Activated T-helper 17 cell treated with anti-CD3 and anti-CD28 coated beads, Interleukin-2, amount 50 U/mL, for 72 hours (primary cell): ENCODE measurements at places on chromosomes 2 and 18. TPM values are rescaled to one million over a fixed set of nuclear protein-coding genes. Genes with fewer than 3 reads are reported as not detected.

RAB6C gene
- total RNA-seq = not detected

ANKRD30B gene
- total RNA-seq = not detected

- peaks cover 4% of the 10 kb centered on the region for H3K27me3 ChIP-seq
- H3K4me1 ChIP-seq = no peaks in the 10 kb centered on the region
- peak; percentile 57 for ATAC-seq
- no peak overlapping the region for H3K27ac ChIP-seq
- H3K4me3 ChIP-seq = no peak overlapping the region
These were observed 140.4 kb upstream of the CAPN13 start for GRCh38 chr2:30947686-30948085.

DNA sequence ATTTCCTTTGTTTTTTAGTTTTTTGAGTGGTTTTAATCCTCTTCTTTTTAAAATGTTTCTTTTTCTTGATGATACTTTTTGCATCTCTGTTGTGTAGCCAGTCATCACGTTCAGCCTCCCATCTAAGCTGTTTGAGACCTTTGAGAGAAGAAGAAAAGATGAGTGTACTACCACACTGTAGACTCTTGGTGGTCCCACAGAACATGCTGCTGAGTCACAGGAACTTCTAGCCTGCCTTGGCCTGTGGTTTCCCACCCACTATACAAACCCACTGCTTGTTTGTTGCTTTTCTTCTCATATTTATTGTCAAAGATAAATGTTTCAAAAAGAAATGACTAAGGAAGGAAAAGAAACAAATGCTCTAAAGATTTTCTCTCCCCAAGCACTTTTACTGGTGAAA lies 5.5 kb downstream of the CEBPZOS start:
- peak overlapping the region; percentile 78 for H3K27ac ChIP-seq
- H3K36me3 ChIP-seq = peaks cover 85% of the 10 kb centered on the region
- peak overlapping the region; percentile 28 for H3K4me3 ChIP-seq

GRCh38 chr2:144935736-144936135 lies 415.8 kb upstream of the ZEB2 start:
- no peaks in the 10 kb centered on the region for H3K36me3 ChIP-seq
- no peak for ATAC-seq
- H3K27me3 ChIP-seq = no peaks in the 10 kb centered on the region
- H3K4me1 ChIP-seq = no peaks in the 10 kb centered on the region
- no peak overlapping the region for H3K27ac ChIP-seq

DNA sequence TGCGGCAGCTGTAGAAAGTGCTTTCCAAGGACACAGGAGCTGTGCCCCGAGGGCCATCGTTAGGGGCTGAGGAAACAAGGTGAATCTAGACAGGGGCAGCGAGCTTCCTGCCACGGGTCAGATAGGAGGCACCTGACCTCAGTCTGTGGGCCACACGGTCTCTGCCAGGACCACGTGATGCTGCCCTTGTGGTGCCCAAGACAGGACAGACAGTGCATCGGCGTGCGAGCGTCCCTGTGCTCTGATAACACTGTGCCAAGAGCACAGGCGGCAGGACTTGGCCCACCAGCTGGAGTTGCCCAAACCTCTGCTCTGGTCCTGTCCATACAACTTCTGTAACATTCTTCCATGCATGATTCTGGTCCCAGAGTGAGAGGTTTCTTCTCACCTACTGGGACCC lies 225.4 kb downstream of the TWIST2 start:
- no peak overlapping the region for H3K27ac ChIP-seq
- no peak for ATAC-seq
- no peaks in the 10 kb centered on the region for H3K4me1 ChIP-seq
- H3K4me3 ChIP-seq = no peak overlapping the region
- no peaks in the 10 kb centered on the region for H3K27me3 ChIP-seq

DNA sequence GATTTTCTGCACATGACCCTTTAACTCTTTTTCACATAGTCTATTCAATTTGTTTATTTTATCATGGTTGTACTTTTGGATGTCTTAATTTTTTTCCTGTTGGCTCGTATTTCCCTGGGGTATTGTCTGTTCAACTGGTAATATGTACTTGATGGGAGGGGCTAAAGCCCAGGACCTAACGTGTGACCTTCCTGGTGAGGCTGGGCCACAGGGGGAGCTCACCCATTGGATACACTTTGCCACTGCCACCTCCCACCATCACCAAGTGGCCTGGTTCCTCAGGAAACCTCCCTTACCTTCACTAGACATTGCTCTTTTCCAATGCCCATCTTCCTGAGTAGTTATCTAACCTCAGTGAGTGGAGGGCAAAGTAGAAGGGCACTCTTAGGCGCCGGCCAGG lies 143.9 kb upstream of the LTBP1 start:
- ATAC-seq = no peak
- no peaks in the 10 kb centered on the region for H3K27me3 ChIP-seq
- no peak overlapping the region for H3K27ac ChIP-seq

GRCh38 chr2:154978710-154979109 lies 280.2 kb downstream of the KCNJ3 start:
- ATAC-seq = no peak
- no peak overlapping the region for H3K4me3 ChIP-seq
- H3K36me3 ChIP-seq = no peaks in the 10 kb centered on the region
- no peaks in the 10 kb centered on the region for H3K27me3 ChIP-seq
- no peak overlapping the region for H3K27ac ChIP-seq

DNA sequence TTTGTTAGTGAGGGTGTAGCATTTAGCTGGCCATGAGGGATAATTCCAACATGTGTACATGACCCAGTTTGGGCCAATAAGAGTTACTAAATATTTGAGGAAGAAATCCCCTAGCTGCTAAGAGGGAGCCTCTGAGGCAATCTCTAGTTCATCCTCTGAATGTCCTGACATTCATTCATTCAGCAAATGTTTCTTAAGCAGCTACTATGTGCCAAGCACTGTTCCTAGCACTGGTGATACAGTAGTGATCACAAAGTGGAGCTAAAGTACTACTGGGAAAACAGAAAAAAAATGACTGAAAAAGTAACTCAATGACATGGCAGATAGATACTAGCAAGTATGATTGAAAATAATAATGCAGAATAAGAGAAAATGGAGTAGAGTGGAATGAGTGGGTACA lies 79.8 kb upstream of the PID1 start:
- no peak overlapping the region for H3K4me3 ChIP-seq
- no peaks in the 10 kb centered on the region for H3K4me1 ChIP-seq
- H3K27me3 ChIP-seq = peaks cover 3% of the 10 kb centered on the region
- no peak overlapping the region for H3K27ac ChIP-seq
- no peak for ATAC-seq

GRCh38 chr18:63924551-63924950 lies 16.8 kb downstream of the SERPINB10 start:
- H3K27me3 ChIP-seq = peaks cover 36% of the 10 kb centered on the region
- no peaks in the 10 kb centered on the region for H3K4me1 ChIP-seq
- H3K36me3 ChIP-seq = no peaks in the 10 kb centered on the region
- no peak for ATAC-seq

- peaks cover 3% of the 10 kb centered on the region for H3K27me3 ChIP-seq
- no peaks in the 10 kb centered on the region for H3K36me3 ChIP-seq
- ATAC-seq = no peak
- no peaks in the 10 kb centered on the region for H3K4me1 ChIP-seq
- no peak overlapping the region for H3K27ac ChIP-seq
These were observed 443.9 kb upstream of the MYT1L start for GRCh38 chr2:2775018-2775417.

DNA sequence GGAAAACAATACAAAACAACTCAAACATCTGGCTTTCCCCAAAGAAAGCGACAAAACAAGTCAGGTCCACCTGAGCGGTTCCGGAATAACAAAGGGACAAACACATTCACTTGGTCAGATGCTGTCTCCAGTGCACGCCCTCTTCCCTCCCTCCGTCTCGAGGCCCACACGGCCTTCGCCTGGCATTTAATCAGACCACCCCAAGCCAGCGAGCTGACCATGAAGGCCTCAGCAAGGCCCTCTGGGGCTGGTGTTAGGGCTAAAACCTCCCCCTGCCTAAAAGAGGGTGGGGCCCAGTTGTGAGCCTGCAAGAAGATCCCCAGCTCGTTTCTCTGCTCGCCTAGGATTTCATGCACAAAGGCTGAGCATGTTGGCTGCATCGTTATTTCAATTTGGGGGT lies 180.3 kb downstream of the EIPR1 start:
- ATAC-seq = no peak
- no peak overlapping the region for H3K4me3 ChIP-seq
- H3K27me3 ChIP-seq = no peaks in the 10 kb centered on the region
- no peak overlapping the region for H3K27ac ChIP-seq
- H3K36me3 ChIP-seq = peaks cover 45% of the 10 kb centered on the region
- H3K4me1 ChIP-seq = peaks cover 9% of the 10 kb centered on the region
